CD4-positive, alpha-beta T cell treated with Interleukin-1 beta for 1 hour (primary cell): ENCODE measurements at places on chromosomes 16 and 17.

DNA sequence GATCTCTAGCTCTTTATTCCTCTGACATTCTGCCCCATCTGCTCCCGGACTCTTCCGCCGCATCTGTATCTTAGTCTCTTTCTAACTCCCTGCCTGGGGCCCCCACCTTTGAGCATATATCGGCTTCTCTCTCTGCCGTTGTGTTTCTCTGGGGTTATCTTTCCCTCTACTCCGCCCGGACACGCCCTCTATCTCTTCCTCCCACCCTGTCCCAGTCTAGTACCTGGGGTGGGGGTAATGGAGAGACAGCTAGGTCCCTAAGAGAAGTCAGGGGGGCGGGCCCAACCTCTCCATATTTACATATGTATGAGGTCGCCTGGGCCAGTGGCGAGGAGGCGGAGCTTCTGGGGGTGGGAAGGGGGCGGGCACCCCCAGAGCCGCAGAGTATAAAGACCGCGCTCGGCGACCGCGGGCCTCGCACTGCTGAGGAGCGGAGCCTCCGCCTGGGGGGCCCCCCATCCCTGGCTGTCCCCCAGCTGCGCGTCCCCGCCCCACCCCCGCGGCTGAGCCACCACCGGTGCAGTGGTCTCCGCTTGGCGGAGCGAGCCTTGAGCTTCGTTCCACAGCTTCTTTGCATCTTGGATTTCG, at the start of gene ATP1B2:
Gene ATP1B2 (plus strand): TSS at position 418 of the 588 bp plus-strand sequence. CDS start 593 bp downstream, outside the sequence.
- peak; percentile 76 for DNase-seq

GRCh38 chr16:85715169-85716021, 26.6 kb upstream of the GINS2 start:
- DNase-seq = no peak

GRCh38 chr17:80773243-80773991, 218.2 kb upstream of the CHMP6 start:
- DNase-seq = no peak

DNA sequence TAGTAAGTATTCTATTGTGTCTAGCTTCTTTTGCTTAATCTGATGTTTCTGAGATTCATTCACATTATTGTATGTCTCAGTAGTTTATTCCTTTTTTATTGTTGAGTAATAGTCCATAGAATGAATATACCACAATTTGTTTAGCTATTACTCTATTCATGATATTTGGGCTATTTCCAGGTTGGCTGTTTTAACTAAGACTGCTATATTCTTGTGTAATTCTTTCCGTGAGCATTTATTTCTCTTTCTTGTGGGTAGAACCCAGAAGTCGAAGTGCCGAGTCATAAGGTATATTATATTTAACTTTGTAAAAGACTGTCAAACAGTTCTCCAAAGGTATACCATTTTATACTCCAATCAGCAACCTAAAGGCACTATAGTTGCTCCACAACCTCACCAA, 160.8 kb downstream of the ANKFN1 start:
- no peak for DNase-seq
